Left cardiac atrium (tissue), 4 donors: ENCODE measurements at places on chromosomes 13 and 19. TPM values are rescaled to one million over a fixed set of nuclear protein-coding genes. Genes with fewer than 3 reads are reported as not detected.
A peak's percentile ranks its signal among the peaks of the same experiment; 100 is the strongest.

DNA sequence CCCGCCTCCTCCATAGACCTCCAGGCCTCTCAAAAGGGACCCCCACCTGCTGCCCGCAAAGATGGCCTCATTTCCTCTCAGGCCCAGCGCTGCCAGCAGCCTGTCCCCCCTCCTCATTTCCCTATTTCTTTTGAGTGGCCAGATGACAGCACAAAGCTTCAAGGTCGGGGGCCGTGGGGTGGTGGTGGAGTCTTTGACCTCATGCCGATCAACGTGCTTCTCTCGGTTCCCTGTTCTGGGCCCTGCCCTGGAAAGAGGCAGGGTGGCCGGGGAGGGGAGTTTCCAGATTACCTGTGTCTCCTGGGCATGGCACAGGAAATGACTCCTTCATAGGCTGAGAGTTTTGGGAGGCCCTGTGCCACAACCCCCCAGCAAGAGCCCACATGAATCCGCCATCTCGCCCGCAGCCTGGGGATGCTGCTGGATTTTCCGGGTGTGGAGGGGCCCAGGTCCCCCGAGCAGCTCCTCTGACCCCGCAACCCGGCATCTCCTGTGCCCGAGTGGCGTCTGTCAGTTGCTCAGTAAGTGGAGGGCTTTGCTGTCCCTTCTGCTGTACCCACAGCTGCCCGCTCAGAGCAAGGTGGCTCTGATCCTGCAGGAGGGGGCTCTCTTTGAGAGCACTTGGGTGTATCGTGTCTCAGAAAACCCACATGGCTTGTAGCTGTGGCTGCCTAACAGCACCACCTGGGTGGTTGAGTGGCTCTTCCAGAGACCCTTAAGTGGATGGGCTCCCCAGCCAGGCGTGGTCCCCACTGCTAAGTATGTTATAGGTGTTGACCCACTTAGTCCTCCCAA is 139.4 kb downstream of the SIPA1L3 start:
- DNase-seq, result no peak

GRCh38 chr13:20439261-20439660 is 86.4 kb downstream of the CRYL1 start:
- no peak for DNase-seq

DNA sequence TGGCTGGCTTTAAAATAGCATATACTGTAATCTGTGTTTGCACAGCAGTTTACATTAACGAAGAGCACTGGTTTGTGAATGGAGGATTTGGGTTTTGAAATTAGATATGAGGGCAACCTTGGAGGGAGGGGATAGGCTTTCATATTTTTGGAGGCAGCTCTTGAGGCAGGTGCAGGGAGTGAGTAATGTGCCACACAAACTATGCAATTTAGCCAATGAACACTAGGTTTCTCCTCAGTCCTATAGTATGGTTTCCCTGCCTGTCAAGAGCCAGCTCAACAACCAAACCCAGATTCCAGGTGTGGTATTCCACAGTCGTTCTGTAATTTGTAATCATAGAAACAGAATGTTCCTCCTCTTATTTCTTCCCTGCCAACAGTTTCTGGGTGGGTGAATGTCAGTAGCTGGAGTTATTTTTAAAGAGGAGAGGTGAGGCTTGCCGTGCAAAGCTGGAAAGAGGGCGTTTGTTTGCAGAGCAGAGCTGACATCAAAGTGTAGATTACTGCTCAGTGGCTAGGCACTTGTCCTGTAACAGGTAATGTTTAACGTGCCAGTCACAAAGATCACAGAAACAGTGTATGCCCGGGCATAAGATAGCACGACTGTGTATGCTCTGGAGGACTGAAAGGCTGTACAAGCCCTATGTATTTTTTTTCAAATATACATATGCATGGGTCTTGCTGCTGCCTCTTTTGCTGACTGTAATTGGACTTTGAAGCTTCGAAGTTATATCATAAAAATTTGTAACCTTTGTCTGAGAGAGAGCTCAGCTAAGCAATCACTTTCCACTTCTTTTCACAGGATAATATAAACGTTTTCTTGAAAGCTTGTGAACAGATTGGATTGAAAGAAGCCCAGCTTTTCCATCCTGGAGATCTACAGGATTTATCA is 124.2 kb downstream of the LMO7 start:
- no peak for DNase-seq

DNA sequence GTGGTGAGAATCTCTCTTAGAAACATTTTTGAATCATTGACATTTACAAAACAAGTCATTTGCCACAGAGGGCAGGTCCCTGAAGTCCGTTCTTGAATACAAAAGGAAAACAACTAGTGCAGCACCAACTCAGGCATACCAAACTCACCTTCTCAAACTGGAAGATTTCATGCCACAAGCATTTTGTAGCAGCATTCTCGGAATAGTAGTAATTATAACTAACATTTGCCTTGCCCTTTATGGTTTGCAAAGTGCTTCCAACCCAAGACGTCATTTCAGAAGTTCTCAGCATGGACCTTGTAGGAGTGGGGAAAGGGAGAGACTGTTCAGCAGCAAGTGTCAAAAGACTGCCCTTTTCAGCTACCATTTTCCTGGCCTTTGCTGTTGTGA is 344.6 kb downstream of the RFC3 start:
- DNase-seq, result no peak

GRCh38 chr13:77492982-77493381 is 42.5 kb upstream of the SCEL start:
- no peak for DNase-seq

Gene IGFL2
- total RNA-seq, result not detected

DNA sequence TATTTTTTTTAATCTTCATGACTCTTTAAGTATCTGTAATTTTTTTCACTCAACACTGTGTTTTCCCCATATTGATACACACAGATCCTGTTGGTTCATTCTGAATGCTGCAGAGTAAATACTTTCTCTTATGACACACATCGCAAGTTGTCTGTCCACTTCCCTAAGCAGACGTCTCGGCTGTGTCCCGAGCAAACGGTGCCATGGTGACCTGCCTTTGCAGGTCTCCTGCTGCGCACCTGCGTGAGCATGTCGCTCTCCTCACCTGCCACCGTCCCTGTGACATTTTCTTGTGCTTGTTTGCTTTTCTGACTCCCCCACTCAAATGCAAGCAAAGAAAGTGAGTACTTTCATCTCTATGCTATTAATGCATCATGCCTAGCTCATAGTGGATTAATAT is 57.8 kb downstream of the CCDC70 start:
- DNase-seq, result no peak

DNA sequence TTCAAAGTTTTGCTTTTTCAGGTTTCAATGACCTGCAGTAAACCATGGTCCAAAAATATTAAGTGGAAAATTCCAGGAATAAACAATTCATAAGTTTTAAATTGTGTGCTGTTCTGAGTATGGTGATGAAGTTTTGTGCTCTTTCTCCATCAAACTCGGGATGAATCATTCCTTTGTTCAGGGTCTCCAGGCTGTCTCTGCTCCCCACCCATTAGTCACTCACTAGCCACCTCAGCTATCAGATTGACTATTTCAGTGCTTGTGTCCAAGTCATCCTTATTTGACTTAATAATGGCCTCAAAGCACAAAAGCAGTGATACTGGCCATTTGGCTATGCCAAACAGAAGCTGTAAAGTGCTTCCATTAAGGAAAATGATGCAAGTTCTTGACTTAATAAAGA is 1140.4 kb downstream of the EFNB2 start:
- DNase-seq, result no peak

Gene ZNF284
- total RNA-seq, result 1.9 TPM

Gene NOVA2
- 5.8 TPM for total RNA-seq

GRCh38 chr13:46639033-46639981 is 86.3 kb downstream of the LRCH1 start:
- no peak for DNase-seq

GRCh38 chr19:18967358-18968146 is 26.5 kb upstream of the HOMER3 start:
- DNase-seq, result peak; percentile 70

Gene SYCN
- not detected for total RNA-seq

GRCh38 chr13:20460761-20461160 is 64.9 kb downstream of the CRYL1 start:
- no peak for DNase-seq

Gene KLK14
- total RNA-seq, result 0.31 TPM

Gene OR4F17
- total RNA-seq, result not detected

DNA sequence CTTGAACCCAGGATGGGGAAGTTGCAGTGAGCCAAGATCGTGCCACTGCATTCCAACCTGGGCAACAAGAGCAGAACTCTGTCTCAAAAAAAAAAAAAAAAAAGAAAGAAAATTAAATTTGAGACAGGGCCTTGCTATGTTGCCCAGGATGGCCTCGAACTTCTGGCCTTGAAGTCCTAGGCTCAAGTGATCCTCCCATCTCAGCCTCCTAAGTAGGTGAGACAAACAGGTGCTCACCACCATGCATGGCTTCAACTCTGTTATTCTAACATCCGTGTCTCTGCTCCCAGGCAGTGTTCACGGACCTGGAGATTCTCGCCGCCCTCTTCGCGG is 40.3 kb downstream of the PDE4A start:
- no peak for DNase-seq

Gene GJB2
- not detected for total RNA-seq

DNA sequence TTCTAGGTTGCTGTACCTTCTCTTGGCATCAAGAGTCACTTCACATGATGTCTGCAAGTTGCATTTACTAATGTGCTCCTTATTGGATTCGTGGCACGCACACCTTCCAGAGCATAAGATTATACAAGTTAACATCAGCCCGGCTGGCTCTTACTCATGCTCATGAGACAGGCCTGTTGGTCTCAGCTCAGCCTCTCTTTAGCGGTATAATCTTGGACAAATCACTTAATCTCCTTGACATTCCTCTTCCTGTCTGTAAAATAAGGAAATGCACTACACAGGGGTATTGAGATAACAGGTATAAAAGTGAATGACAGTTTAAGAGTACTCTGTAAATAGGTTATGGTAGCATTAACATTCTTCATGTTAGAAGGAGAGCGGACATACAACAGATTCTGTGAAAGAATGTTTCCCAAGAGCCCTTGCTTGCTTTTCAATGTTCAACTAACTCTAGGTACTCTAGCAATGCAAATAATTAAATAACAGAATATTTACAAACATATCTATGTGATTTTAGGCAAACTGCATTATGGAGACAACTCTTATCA is 181.1 kb downstream of the FGF14 start:
- DNase-seq, result no peak

DNA sequence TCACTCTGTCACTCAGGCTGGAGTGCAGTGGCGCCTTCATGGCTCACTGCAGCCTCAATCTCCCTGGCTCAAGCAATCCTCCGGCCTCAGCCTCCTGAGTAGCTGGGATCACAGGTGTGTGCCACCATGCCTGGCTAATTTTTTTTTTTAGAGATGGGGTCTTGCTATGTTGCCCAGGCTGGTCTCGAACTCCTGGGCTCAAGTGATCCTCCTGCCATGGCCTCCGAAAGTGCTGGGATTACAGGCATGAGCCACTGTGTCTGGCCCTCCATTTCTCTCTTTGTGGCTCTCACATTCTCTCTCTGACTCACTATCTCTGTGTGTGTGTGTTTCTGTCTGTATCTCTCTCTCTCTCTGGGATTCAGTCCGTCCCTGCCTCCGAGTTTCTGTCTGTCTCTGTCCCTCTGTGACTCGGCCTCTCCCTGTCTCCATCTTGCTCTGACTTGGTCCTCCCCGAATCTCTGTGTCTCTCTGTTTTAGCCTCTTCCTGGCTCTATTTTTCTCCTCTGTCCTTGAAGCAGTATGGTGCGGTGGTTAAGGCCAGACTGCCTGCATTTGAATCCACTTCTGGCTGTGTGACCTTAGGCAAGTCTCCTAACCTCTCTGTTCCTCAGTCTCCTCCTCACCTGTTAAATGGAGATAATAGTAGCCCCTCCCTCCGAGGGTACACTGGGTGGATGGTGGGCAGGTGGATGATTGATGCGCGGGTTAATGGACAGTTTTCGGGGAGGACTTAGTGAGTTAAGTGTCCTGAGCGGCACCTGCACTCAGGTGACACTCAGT is 11.0 kb downstream of the MEIS3 start:
- DNase-seq, result no peak

Gene FARP1
- total RNA-seq, result 23.7 TPM

DNA sequence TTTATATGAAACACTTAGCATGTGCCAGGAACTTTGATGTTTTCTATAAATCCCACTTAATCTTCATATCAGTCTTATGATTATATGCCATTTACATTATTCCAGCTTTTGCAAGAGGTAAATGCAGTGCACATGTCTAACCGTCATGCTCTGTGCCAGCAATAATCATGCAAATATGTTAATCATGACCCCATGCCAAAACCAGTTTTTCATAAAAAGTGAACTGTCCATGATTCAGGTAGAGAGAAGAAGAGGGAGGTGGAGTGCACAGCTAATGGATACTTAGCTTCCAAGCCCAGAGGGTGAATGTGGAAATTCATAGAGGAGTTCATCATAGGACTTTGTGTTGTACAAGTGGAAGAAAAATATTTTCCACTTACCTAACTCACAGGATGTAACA is 458.4 kb downstream of the TBC1D4 start:
- no peak for DNase-seq

DNA sequence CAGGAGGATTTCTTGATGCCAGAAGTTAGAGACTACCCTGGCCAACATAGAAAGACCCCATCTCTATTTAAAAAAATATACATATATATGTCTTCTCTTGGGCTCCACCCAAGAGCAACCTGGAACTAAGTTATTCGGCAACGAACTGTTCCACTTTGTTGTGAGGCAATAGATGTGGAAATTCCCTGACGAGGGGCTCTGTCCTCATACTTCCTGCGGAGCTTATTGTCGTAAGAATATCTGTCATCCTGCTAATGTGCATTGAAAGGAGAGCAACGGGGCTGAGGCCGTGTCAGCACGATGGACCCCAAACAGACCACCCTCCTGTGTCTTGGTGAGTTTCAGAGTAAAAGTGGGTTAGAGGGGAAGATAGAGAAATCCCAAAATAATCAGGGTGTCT is at the start of gene FCAR:
FCAR (plus strand) TSS at position 246 of the 400 bp plus-strand sequence; CDS start at position 301, 55 bp downstream.
- no peak for DNase-seq

Gene MED29
- 25.1 TPM for total RNA-seq

Gene RNF17
- not detected for total RNA-seq

Gene ZNF579
- total RNA-seq, result 12.7 TPM

GRCh38 chr19:15536350-15536749 is 28.0 kb downstream of the CYP4F22 start:
- DNase-seq, result no peak

Gene SLITRK1
- not detected for total RNA-seq
